ENCODE measurements at places on chromosomes 12 and 14. TPM values are rescaled to one million over a fixed set of nuclear protein-coding genes. Genes with fewer than 3 reads are reported as not detected.

The IFNG-AS1 gene
- total RNA-seq, result not detected

The FRMD6 gene
- 51.8 TPM for total RNA-seq

The OTX2 gene
- total RNA-seq, result not detected

The TBPL2 gene
- not detected for total RNA-seq

The CLEC9A gene
- total RNA-seq, result not detected

Measured in mesothelial cell of epicardium (in vitro differentiated cells).